GM04503 (cell line): ENCODE measurements at places on chromosomes 7 and 10.
A peak's percentile ranks its signal among the peaks of the same experiment; 100 is the strongest.

- no peak for DNase-seq
Observed at GRCh38 chr7:149882248-149883047, 8.7 kb downstream of the ATP6V0E2 start.

DNA sequence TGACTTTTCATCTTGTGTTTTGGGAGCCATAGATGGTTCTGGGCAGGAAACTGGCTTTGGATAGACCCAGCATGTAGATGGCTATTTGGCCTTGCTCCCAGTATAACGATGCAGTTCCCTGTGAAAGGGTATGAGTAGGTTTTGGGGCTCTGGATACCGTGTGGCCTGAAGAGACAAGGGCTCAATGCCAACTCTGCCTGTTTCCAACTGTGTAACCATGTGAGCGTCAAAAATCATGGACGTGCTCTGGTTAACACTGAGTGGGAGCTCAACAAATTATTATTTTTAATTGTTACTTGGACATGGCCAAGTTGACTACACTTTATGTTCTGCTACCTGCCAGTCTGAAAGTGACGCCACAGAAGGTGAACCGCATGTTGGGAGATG is 41.8 kb downstream of the EGFR start:
- DNase-seq: no peak

- DNase-seq: no peak
Observed at GRCh38 chr7:43449577-43449976, 133.3 kb upstream of the STK17A start.

DNA sequence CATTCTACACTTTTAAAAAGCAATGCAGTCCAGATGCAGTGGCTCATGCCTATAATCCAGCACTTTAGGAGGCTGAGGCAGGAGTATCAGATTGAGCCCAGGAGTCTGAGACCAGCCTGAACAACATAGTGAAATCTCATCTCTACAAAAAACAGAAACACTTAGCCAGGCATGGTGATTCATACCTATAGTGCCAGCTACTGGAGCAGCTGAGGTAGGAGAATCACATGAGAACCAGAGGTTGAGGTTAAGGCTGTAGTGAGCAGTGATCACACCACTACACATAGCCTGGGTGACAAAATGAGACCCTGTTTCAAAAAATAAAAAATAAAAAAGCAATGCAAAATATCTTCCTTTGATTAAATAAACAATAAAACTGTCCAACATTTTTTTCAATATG is 205.2 kb downstream of the GRM8 start:
- no peak for DNase-seq

DNA sequence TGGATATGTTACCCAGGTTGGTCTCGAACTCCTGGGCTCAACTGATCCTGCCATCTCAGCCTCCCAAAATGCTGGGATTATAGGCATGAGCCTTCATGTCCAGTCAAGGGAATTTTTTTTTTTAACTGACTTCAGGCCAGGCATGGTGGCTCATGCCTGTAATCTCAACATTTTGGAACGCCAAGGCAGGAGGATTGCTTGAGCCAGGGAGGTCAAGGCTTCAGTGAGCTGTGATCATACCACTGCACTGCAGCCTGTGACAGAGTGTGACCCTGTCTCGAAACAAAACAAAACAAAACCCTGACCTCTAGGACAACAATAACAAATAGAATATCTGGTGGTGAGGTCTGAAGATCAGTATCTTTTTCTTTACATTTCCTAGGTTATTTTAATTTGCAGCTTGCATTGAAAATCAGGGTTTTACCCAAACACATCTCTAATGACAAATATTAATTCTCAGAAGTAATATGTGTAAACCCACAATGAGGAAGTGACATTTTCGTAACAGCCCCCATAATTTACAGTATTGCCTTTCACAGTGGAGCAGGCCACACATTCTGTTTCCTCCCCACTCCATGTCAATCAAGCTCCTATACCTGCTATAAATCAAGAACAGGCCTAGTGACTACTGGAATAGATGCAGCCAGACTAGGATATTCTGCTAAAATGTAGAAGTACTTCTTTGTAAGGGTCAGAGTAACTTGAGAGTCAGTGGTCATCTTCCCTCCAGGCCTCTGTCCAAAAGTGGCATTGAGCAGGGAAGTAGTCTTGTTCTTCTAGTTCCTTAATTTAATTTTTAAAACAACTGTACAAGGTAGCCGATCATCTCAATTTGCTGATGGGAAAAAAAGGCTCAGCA is 43.3 kb upstream of the ECHDC3 start:
- DNase-seq: no peak

GRCh38 chr10:114064151-114065048 is 20.7 kb downstream of the ADRB1 start:
- no peak for DNase-seq

GRCh38 chr10:116271593-116272439 is 1.2 kb downstream of the GFRA1 start:
- DNase-seq: no peak

DNA sequence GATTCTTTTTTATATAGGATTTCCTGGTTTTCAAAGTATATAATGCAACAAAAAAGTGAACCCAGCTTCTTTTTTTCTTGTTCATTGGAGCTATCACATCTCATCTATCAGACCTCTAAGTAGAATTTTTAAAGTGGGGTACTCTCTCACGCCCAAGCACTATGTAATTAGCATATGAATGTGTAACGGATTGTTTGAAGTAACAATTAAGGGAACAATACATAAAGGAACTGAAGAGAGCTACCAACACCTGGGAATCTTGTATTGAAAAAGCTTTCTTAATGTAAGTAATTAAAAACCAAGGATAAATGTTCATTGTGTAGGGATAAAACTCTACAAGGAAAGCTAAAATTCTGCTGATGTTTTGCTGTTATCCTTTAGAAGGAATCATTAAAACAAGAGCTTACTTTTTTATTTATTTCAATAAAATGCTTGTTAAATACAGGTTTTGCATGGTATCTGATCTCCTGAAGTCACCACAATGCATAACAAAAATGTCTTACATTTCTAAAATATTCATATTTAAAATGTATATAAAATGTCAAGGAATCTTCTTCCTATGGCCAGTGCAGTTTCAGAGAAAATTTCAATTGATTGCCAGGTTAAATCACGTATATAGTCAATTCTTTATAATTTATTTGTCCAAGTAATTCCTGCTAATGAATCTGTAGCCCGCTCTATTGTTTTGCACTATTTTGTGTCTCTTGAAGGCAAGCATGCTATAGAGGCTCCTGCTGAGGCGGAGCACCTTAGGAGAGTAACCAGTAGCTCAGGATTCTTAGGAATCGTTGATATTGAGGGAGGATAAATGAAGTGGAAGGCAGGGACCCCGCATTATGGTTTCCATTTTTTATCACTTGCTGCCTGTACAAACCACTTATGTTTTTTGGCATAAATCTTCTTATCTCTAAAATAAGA is 51.6 kb downstream of the PTPRZ1 start:
- DNase-seq: no peak

GRCh38 chr7:134022286-134022911 is 104.7 kb upstream of the LRGUK start:
- no peak for DNase-seq

- DNase-seq: no peak
Observed at GRCh38 chr10:78512205-78512550, 478.5 kb downstream of the RPS24 start.

- peak; percentile 20 for DNase-seq
Observed at GRCh38 chr7:95811846-95812445, 39.6 kb downstream of the DYNC1I1 start.

GRCh38 chr10:113162960-113163359 is 212.9 kb downstream of the TCF7L2 start:
- DNase-seq: no peak

GRCh38 chr10:31669357-31669756 is 259.3 kb downstream of the ARHGAP12 start:
- no peak for DNase-seq

- no peak for DNase-seq
Observed at GRCh38 chr7:74289659-74290552, 699 bp downstream of the CLIP2 start.
